ENCODE measurements at places on chromosomes 12 and 14. TPM values are rescaled to one million over a fixed set of nuclear protein-coding genes. Genes with fewer than 3 reads are reported as not detected.

DNA sequence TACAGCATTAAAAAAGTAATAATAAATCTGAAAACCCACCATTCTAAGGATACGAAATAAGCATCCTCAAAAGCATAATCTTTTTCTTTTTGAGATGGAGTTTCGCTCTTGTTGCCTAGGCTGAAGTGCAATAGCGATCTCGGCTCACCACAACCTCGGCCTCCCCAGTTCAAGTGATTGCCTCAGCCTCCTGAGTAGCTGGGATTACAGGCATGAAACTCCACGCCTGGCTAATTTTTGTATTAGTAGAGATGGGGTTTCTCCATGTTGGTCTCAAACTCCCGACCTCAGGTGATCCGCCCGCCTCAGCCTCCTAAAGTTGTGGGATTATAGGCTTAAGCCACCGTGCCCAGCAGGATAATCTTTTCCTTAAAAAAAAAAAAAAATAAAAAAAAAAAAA lies 4.3 kb downstream of the CCNT1 start:
- peaks cover 12% of the 10 kb centered on the region for H3K36me3 ChIP-seq
- DNase-seq, result no peak
- peaks cover 5% of the 10 kb centered on the region for H3K4me1 ChIP-seq
- H3K27ac ChIP-seq, result no peak overlapping the region
- no peak overlapping the region for H3K4me3 ChIP-seq
- no peaks in the 10 kb centered on the region for H3K27me3 ChIP-seq

- no peak overlapping the region for H3K27ac ChIP-seq
- no peak for DNase-seq
- H3K36me3 ChIP-seq, result no peaks in the 10 kb centered on the region
- H3K4me3 ChIP-seq, result no peak overlapping the region
- H3K27me3 ChIP-seq, result no peaks in the 10 kb centered on the region
Measured at GRCh38 chr14:89855961-89856656, 98.4 kb downstream of the EFCAB11 start.

- H3K27me3 ChIP-seq, result peaks cover 7% of the 10 kb centered on the region
- H3K27ac ChIP-seq, result no peak overlapping the region
- peak; percentile 67 for DNase-seq
- H3K4me3 ChIP-seq, result no peak overlapping the region
- no peaks in the 10 kb centered on the region for H3K36me3 ChIP-seq
- H3K4me1 ChIP-seq, result no peaks in the 10 kb centered on the region
Measured at GRCh38 chr14:37587131-37587803, 7.8 kb downstream of the FOXA1 start.

DNA sequence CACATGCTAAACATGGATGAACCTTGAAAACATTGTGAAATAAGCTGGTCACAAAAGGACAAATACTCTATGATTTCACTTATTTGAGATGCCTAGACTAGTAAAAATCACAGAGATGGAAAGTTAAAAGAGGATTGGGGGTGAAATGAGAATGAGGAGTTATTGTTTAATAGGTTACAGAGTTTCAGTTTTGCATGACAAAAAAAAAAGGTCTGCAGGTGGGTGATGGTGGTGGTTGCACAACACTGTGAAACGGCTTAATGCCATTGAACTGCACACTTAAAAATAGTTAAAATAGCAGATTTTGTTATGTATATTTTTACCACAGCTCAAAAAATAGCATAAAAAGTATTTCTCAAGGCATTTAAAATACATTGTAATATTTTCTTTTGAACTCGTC lies 151.9 kb upstream of the NRXN3 start:
- no peaks in the 10 kb centered on the region for H3K36me3 ChIP-seq
- no peaks in the 10 kb centered on the region for H3K4me1 ChIP-seq
- H3K4me3 ChIP-seq, result no peak overlapping the region
- DNase-seq, result no peak
- no peaks in the 10 kb centered on the region for H3K27me3 ChIP-seq

- peaks cover 5% of the 10 kb centered on the region for H3K4me1 ChIP-seq
- no peak overlapping the region for H3K27ac ChIP-seq
- H3K27me3 ChIP-seq, result no peaks in the 10 kb centered on the region
- no peak overlapping the region for H3K4me3 ChIP-seq
Measured at GRCh38 chr12:5204271-5204670, 160.6 kb downstream of the KCNA5 start.

GRCh38 chr12:131047789-131048610 lies 94.3 kb downstream of the ADGRD1 start:
- peaks cover 9% of the 10 kb centered on the region for H3K4me1 ChIP-seq
- no peak overlapping the region for H3K4me3 ChIP-seq
- H3K27ac ChIP-seq, result no peak overlapping the region

DNA sequence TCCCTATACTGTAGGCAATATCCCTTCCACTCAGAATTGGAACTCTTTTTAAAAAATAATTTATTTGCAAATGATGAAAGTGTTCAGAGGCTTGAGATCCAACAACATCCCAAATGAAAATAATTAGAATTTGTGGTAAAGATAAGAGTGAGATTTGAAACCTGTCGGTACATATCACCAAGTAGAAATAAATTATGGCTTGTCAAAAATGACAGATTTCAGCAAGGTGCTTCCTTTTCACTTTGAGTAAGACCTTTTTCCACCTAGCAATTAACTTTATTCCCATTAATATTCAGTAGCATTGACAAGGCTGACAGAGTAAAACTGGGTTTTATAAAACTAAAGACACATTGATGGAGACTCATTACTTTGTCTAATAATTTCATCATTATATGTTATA lies 107.7 kb upstream of the PRKD1 start:
- DNase-seq, result no peak
- no peak overlapping the region for H3K4me3 ChIP-seq
- no peaks in the 10 kb centered on the region for H3K4me1 ChIP-seq
- H3K27ac ChIP-seq, result no peak overlapping the region
- H3K36me3 ChIP-seq, result no peaks in the 10 kb centered on the region
- H3K27me3 ChIP-seq, result no peaks in the 10 kb centered on the region

DNA sequence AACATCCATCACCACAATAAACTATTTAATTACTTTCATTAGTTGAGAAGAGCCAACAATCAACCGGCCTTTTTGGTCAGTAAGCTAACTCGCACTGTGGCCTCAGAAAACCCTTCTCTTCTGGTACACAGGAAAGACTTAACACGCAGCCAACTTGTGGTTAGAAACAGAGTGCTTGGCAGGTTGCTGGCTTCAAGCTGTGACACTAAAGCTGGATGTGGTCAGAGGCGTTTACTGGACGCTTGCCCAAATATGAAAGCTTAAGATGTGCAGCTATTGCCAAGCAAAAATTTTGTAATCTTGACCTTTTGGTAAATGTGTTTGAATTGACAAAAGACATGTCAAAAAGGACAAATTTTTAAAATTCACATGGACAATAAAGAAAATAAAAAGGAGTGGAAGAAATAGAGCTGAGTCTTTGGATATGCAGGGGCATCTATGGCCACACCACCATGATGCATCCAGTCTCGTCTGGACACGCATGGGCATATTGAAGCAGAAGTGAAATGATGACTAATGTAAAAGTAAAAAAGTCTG lies 2.6 kb upstream of the KLRK1 start:
- no peak overlapping the region for H3K4me3 ChIP-seq
- H3K4me1 ChIP-seq, result peaks cover 5% of the 10 kb centered on the region
- no peaks in the 10 kb centered on the region for H3K36me3 ChIP-seq
- DNase-seq, result peak; percentile 75
- no peak overlapping the region for H3K27ac ChIP-seq
- H3K27me3 ChIP-seq, result no peaks in the 10 kb centered on the region

The DPF3 gene
- 0.30 TPM for polyA plus RNA-seq

All from lung (tissue), 17 donors.